ENCODE measurements at places on chromosomes 16 and 17.

- DNase-seq = no peak
These were observed 5.0 kb upstream of the TNFRSF13B start for GRCh38 chr17:16976725-16977550.

GRCh38 chr17:49742166-49742638 lies 21.7 kb downstream of the FAM117A start:
- peak; percentile 50 for DNase-seq

GRCh38 chr16:23059433-23059832 lies 89.8 kb downstream of the USP31 start:
- no peak for DNase-seq

- no peak for DNase-seq
These were observed 156.5 kb downstream of the FOXL1 start for GRCh38 chr16:86734543-86735460.

GRCh38 chr17:42282478-42283080 lies 5.7 kb upstream of the STAT5A start:
- DNase-seq = no peak

All from common myeloid progenitor, CD34-positive (primary cell).